Heart right ventricle (tissue), 16 donors: ENCODE measurements at places on chromosomes 1 and 21. TPM values are rescaled to one million over a fixed set of nuclear protein-coding genes. Genes with fewer than 3 reads are reported as not detected.

The TFF1 gene
- polyA plus RNA-seq: not detected

The TIE1 gene
- polyA plus RNA-seq: 38.7 TPM

- no peak for DNase-seq
Measured at GRCh38 chr21:27419153-27419552, 452.3 kb upstream of the ADAMTS5 start.

GRCh38 chr21:28418726-28419514 lies 573.8 kb downstream of the LTN1 start:
- DNase-seq: no peak

GRCh38 chr1:40057310-40058030 lies 16.9 kb downstream of the CAP1 start:
- no peak for DNase-seq

- peak; percentile 38 for DNase-seq
Measured at GRCh38 chr1:81799939-81800694, 617 bp upstream of the ADGRL2 start.

- no peak for DNase-seq
Measured at GRCh38 chr1:62283986-62284385, 35.2 kb downstream of the KANK4 start.

The DNAJC6 gene
- polyA plus RNA-seq: 1.7 TPM

The C8A gene
- not detected for polyA plus RNA-seq

- DNase-seq: no peak
Measured at GRCh38 chr1:192053531-192053971, 104.7 kb upstream of the RGS18 start.

DNA sequence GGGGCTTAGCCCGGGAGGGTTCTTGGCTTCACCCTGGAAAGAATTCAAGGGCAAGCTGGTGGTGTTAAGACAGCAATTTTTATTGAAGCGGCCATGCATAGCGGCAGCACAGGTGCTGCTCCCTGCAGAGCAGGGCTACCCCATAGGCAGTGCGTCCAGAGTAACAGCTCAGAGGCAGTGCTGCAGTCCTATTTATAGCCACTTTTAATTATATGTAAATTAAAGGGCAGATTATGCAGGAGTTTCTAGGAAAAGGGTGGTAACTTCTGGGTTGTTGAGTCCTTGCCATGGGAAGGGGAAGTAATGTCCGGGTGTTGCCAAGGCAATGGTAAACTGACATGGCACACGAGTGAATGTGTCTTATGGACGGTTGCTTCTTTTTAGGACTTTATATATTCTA lies 57.0 kb downstream of the VPS26C start:
- no peak for DNase-seq

- DNase-seq: no peak
Measured at GRCh38 chr1:226369110-226369509, 38.8 kb downstream of the PARP1 start.

DNA sequence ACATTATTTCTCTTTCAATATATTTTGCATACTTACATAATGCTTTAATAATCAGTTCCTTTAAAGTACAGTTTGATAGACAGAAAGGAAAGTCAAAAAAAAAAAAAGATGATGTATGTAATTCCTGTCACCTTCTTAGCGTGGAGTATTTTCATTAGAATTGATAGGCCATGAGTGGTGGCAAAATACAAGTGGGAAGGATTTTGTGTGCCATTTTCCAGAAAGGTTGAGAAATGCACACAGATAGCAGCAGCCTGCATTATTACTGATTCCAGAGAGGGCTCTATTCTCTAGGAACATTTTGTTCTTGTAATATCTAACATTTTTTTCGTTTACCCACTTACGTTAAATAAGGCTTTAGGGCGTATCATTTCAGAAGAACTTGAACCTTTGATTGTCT lies 475.6 kb downstream of the DSCAM start:
- DNase-seq: no peak

DNA sequence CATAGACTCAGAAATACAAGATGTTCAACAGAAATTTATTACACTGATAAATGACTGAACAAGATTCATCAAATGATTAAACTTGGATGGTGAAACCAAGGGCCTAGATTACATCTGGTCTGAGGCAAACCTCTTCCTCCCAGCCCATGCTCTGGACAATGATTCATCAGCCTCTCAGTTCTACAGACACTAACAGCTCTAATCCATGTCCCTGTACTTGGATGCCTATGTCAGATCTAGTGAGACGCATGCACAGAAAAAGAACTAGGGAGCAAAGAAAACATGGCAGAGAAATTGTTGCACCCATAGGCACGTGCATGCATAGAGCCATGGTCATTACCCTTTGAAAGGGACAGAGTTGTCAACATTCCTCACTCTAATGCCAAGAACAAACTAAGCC lies 250.1 kb downstream of the KCNH1 start:
- DNase-seq: no peak

GRCh38 chr1:162678439-162678838 lies 46.2 kb downstream of the DDR2 start:
- DNase-seq: peak; percentile 33

DNA sequence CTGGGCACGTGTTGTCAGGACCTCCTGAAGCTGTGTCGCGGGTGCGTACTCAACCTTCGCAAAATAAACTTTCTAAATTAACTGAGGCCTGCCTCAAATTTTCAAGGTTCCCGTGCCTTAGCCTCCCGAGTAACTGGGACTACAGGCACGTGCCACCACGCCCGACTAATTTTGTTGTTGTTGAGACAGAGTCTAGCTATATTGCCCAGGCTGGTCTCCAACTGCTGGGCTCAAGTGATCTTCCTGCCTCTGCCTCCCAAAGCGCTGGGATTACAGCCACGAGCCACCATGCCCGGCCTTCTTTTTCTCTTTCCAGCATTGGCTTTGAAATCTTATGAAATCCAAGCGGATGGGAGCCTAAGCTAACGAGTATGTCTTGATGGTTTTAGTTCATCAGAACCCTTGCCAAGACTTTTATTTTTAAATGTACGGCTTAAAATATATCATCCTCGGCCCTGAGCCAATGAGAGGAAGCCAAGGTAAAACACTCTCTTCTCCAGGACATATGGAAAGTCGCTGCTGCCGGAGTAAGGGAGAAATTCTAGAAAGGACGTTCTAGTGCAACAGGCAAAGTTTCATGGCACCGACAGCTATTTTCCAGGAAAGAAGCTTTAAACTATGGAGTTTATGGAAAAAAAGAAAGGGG lies 12.7 kb upstream of the ERVH48-1 start:
- DNase-seq: no peak

The TEX38 gene
- not detected for polyA plus RNA-seq

DNA sequence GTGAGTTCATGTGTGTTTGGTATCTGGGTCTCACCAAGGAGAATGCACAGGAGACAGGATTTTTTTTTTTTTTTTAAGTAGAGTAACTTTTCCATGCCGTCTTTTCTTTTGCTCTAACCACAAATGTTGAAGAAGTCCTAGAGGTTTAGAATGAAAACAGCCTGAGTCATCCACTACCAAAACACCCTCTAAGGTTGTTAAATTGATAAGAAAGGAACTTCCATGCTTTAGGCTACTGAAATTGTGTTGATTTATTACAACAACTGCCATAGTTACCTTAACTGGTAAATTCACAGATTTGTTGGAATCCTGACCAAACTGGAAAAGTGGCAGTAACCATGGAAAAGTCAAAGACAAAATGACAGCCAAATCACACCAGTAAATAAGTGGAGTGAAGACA lies 375.6 kb downstream of the AMY1C start:
- no peak for DNase-seq

DNA sequence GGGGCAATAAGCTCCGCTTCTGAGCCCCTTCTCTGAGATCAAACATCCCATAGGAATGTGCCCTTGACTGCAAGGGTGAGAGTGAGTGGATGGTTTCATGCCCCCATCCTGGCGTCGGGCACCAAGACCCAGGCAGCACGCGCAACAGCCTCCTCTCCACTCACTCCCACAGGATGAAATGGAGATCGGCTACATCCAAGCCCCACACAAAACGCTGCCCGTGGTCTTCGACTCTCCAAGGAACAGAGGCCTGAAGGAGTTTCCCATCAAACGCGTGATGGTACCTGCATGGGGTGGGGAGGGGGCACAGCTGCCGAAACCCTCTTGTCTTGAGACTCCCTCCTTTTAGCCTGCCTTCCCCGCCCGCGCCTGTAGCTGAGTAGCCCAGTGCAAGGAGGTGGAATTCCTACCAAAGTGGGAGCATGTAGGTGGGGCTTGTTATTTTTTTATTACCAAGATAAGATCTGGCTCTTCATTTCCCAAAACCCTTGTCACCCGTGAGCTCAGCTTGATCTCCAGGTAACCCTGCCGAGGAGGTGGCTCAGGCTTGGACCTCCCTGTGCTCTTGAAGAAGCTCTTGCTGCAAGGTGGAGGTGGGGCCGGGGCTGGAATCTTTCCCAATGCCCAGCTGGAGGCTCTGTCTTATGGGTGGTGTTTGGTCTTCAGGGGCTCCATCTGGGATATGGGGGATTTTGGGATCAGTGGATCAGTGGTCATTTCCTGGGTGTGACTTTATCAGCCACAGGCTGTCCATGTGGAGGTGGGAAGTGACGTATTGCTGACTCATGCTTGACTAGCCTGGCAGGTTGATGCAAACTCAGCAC lies 24.0 kb upstream of the PADI6 start:
- DNase-seq: no peak

The LY9 gene
- polyA plus RNA-seq: not detected

- no peak for DNase-seq
Measured at GRCh38 chr21:34796518-34797200, 127.9 kb downstream of the CLIC6 start.

The PADI3 gene
- polyA plus RNA-seq: not detected

The OR14I1 gene
- polyA plus RNA-seq: not detected

The FMOD gene
- 4.5 TPM for polyA plus RNA-seq

The FAM72D gene
- polyA plus RNA-seq: 0.29 TPM

GRCh38 chr1:17908945-17909344 lies 153.8 kb downstream of the ACTL8 start:
- no peak for DNase-seq

- no peak for DNase-seq
Measured at GRCh38 chr1:171427852-171428471, 57.4 kb upstream of the PRRC2C start.

The TNNI3K gene
- 162 TPM for polyA plus RNA-seq

The LCE2B gene
- polyA plus RNA-seq: not detected

DNA sequence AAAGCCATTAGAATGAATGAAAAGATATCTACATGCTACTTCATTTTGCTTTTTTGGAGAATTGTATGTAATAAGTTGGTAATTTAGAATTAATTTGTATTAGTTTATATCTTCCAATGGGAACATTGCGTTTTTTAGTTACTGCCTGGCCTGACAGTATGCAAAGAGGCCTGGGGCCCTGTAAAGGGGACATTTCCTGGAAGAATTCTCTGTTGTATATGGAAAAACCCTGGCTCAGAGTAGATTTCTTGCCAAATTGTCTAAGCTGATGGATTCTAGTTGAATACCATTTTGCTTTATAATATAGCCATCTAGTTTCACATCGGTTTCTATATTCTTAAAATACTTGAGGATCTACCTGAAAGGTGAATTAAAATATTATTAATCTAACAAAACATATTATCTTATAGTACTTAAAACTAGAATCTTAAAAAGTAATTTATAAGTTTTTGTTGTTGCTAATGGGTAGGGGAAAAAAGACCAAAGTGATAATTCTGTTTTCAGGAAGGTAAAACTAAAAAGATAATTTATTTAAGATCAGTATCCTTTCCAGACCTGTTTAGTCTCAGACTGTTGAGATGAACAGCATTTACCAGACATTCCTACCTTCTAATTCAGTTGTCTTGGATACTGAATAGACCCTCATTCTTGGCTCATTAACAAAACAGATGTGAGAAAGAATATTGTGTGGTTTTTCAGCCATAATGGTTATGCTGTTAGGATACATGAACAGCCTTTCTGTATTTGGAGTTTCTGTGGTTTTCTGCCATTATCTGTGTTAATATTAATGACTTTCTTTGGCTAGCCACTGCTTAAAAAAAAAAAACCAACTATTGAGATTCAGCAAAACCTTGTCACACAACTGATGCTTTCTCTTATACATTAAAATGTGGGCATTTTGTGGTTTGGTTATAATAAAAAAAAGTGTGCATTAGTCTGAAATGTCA lies 4.8 kb downstream of the AGO3 start:
- DNase-seq: no peak

GRCh38 chr1:235917267-235917811 lies 50.6 kb upstream of the LYST start:
- peak; percentile 78 for DNase-seq

GRCh38 chr1:189851806-189852367 lies 625.8 kb downstream of the BRINP3 start:
- DNase-seq: no peak

- peak; percentile 17 for DNase-seq
Measured at GRCh38 chr1:1422465-1423244, 1.6 kb upstream of the ANKRD65 start.

- DNase-seq: no peak
Measured at GRCh38 chr1:88698764-88699163, 14.7 kb downstream of the PKN2 start.

GRCh38 chr1:98078596-98078995 lies 157.8 kb upstream of the DPYD start:
- no peak for DNase-seq

DNA sequence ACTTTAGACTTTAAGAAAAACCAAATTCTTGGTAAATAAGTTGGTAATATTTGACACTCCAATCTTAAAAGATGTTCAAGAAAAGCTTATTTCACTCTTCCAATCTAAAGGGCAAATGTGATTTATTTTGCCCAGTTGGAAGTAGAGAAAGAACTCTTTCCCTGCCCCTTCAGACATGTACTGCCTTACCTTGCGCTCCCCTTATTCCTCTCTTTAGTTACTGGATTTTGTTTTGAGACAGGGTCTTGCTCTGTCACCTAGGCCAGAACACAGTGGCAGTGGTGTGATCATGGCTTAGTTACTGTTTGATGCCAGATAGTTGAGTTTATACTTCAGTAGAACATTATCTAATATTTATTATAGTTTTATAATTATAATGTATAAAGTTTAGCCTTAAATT lies 27.5 kb downstream of the FUBP1 start:
- no peak for DNase-seq

GRCh38 chr1:235060607-235061470 lies 67.8 kb downstream of the TOMM20 start:
- DNase-seq: no peak

- no peak for DNase-seq
Measured at GRCh38 chr1:21770201-21770600, 12.7 kb downstream of the USP48 start.

- peak; percentile 46 for DNase-seq
Measured at GRCh38 chr1:220528679-220529501, 954 bp downstream of the MARK1 start.

DNA sequence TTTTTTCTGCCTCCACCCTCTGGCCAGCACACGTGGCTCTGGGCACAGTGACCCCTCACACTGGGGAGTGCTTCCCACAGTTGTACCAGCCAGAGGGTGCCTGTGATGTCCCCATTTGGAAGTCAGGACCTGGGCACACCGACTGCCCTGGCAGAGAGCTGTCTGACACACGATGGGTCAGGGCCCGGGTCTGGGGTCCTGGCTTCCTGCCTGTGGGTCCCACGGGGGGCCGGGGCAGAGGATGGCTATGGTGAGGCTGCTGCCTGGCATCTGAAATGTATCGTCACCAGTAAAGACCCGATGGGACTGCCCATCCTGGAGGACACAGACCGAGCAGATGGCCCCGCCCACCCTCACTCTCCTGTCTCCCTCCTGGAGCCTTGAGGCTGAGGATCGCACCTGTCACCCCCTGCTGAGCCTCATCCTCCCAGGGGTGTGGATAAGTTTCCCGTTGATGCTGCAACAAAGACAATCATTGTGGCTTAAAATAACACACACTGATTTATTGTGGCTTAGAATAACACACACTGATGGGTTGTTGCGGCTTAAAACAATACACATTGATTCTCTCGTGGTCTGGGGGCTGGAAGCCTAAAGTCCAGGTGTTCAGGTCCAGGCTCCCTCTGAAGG lies 88.8 kb upstream of the TTC34 start:
- DNase-seq: no peak

GRCh38 chr1:65277605-65278347 lies 31.6 kb upstream of the DNAJC6 start:
- DNase-seq: no peak
